ENCODE measurements at places on chromosomes 11 and 22. TPM values are rescaled to one million over a fixed set of nuclear protein-coding genes. Genes with fewer than 3 reads are reported as not detected.
A peak's percentile ranks its signal among the peaks of the same experiment; 100 is the strongest.

DNA sequence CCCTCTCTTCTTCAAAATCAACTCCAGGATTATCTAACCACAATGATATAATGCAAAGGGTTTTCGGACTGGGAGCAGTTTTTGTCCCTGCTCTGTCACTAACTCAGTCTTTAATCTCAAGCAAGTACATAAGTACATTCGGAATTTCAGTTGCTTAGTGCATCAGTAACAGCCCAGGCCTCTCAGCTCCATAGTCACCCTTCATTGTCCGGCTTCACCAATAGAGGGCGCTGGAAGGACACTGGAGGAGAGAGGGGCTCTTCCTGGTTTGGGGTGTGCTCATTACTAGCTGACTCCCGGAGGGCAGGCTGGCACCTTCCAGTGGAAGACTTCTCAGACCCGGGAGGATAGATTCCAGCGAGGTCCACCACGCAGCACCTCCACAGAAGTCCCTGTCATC, 90.4 kb upstream of the PDGFD start:
- peak; percentile 65 for DNase-seq
- H3K36me3 ChIP-seq = no peaks in the 10 kb centered on the region
- no peak overlapping the region for H3K4me3 ChIP-seq
- H3K27ac ChIP-seq = no peak overlapping the region
- H3K27me3 ChIP-seq = no peaks in the 10 kb centered on the region

GRCh38 chr11:66858939-66859685, 2.2 kb downstream of the LRFN4 start:
- peaks cover 18% of the 10 kb centered on the region for H3K36me3 ChIP-seq
- H3K4me3 ChIP-seq = no peak overlapping the region
- DNase-seq = no peak
- no peak overlapping the region for H3K27ac ChIP-seq
- no peaks in the 10 kb centered on the region for H3K27me3 ChIP-seq

GRCh38 chr22:30190574-30190973, 56.0 kb downstream of the LIF start:
- DNase-seq = no peak
- no peaks in the 10 kb centered on the region for H3K36me3 ChIP-seq
- H3K4me1 ChIP-seq = peaks cover under 1% of the 10 kb centered on the region
- no peak overlapping the region for H3K27ac ChIP-seq
- no peak overlapping the region for H3K4me3 ChIP-seq

DNA sequence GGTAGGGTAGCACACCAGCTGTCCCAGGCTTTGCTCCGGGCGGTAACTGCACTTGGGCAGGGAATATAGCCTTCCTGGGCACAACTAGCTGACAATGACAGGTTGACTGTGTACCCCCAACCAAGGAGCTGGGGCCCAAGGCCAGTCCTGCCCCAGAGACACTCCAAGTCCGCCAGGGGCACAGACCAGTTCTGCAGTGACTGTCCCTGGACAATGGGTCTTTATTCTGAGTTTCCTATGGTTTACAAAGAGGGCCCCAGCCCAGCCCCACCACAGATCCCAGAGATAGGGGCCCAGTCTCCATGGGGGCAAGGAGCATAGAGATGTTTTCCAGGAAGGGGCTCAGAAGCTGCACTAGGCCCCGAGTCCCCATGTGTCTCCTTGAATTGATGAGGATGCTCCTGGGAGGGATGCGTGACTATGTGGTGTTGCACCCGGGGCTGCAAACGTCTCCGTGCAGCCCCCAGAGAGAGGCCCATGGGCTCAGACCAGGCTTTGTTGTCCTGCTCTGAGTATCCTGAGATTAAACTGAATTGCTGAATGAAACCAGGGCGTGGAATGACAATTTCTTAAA, 48.4 kb downstream of the CD6 start:
- H3K27me3 ChIP-seq = no peaks in the 10 kb centered on the region
- H3K27ac ChIP-seq = no peak overlapping the region
- H3K4me3 ChIP-seq = no peak overlapping the region
- DNase-seq = no peak
- no peaks in the 10 kb centered on the region for H3K4me1 ChIP-seq
- H3K36me3 ChIP-seq = no peaks in the 10 kb centered on the region

DNA sequence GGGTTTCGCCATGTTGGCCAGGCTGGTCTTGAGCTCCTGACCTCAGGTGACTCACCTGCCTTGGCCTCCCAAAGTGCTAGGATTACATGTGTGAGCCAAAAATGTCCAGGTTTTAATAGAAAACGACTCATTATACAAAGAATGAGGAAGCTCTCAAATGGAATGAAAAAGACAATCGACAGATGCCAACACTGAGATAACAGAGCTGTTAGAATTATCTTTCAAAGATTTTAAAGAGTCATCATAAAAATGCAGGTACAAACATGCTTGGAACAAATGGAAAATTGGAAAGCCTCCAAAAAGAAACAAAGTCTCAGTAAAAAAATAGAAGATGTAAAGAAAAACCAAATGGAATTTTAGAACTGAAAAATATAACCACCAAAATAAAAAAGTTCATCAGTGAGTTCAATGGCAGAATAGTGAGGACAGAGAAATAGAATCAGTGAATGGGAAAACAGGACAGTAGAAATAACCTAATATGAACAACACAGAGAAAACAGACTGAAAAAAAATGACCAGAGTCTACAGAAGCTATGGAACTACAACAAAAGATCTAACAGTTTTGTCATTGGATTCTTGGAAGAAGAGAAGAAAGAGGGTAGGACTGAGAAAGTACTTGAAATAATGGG, 10.9 kb downstream of the GAB2 start:
- H3K4me1 ChIP-seq = no peaks in the 10 kb centered on the region
- H3K36me3 ChIP-seq = no peaks in the 10 kb centered on the region

GRCh38 chr11:73085189-73085875, 56.8 kb downstream of the FCHSD2 start:
- no peak for DNase-seq
- H3K36me3 ChIP-seq = no peaks in the 10 kb centered on the region
- no peak overlapping the region for H3K27ac ChIP-seq
- no peak overlapping the region for H3K4me3 ChIP-seq

- no peak for DNase-seq
- H3K4me3 ChIP-seq = no peak overlapping the region
- H3K27me3 ChIP-seq = no peaks in the 10 kb centered on the region
- H3K27ac ChIP-seq = no peak overlapping the region
- H3K4me1 ChIP-seq = no peaks in the 10 kb centered on the region
- H3K36me3 ChIP-seq = no peaks in the 10 kb centered on the region
Measured at GRCh38 chr22:19599626-19600243, 75.5 kb upstream of the CLDN5 start.

DNA sequence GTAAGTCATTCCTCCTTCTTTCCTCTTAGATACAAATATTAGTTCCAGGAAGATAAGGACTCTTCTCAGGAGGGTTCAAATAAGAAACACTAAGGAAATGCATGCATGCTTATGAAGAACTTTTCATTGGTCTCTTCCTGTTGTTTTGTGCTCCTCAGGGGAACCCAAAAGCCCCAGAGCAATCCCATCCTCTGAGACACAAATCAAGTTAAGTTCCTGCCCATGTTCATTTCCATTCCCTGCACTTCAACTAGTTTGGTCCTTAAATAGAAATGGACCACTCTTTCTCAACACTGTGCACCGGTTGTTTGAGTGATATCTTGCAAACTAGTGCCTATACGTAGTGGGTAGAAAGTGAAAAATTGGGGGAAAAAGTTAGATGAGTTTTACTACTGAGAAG, at the start of gene OR10G4:
TSS of gene OR10G4 (plus strand) at position 301 of the 400 bp plus-strand sequence. CDS start 2,578 bp downstream, outside the sequence.
- H3K4me1 ChIP-seq = no peaks in the 10 kb centered on the region
- no peaks in the 10 kb centered on the region for H3K36me3 ChIP-seq
- H3K4me3 ChIP-seq = no peak within 1 kb of the TSS
- no peak within 1 kb of the TSS for H3K27ac ChIP-seq
- H3K27me3 ChIP-seq = no peaks in the 10 kb centered on the region
- no peak for DNase-seq

GRCh38 chr11:46490666-46491065, 99.1 kb upstream of the CHRM4 start:
- H3K4me3 ChIP-seq = no peak overlapping the region
- no peaks in the 10 kb centered on the region for H3K4me1 ChIP-seq
- DNase-seq = no peak
- H3K27ac ChIP-seq = no peak overlapping the region

- peaks cover 12% of the 10 kb centered on the region for H3K36me3 ChIP-seq
- no peak overlapping the region for H3K27ac ChIP-seq
- no peaks in the 10 kb centered on the region for H3K27me3 ChIP-seq
- no peak for DNase-seq
- no peaks in the 10 kb centered on the region for H3K4me1 ChIP-seq
Measured at GRCh38 chr22:31223786-31224191, 11.7 kb downstream of the LIMK2 start.

DNA sequence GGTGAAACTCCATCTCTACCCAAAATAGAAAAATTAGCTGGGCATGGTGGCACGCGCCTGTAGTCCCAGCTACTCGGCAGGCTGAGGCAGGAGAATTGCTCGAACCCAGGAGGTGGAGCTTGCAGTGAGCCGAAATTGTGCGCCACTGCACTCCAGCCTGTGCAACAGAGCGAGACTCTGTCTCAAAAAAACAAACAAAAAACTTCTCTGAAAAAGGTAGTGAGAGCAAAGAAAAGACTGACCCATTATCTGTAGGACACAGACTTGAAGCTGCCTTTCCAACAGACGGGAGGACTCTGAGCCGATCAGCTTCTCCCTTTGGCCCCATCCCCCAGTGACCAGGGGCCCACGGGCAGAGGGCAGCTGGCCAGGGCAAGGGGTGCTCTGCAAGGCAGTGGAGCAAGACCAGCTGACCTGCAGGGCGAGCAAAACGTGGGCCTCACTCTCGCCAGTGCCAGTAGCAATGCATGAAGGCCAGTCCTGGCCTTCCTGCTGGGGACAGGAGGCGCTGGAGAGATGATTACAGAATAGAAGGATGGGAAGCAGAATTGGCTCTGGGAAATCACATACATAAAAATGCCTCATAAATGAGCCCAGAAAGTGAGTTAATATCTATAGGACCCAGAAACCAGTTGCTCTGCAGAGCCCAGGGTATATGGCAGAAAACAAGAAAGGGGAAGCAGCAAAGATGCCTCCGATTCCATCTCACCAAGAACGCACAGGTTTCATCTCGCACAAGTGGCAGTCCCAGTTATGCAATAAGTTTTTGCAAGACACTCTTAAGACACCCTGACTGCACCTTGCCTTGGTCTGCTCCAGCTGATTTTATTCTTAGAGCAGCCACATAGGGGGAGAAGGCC, 2.8 kb downstream of the EHD1 start:
- peaks cover 23% of the 10 kb centered on the region for H3K4me1 ChIP-seq
- no peak for DNase-seq
- no peak overlapping the region for H3K4me3 ChIP-seq
- H3K27ac ChIP-seq = no peak overlapping the region

DNA sequence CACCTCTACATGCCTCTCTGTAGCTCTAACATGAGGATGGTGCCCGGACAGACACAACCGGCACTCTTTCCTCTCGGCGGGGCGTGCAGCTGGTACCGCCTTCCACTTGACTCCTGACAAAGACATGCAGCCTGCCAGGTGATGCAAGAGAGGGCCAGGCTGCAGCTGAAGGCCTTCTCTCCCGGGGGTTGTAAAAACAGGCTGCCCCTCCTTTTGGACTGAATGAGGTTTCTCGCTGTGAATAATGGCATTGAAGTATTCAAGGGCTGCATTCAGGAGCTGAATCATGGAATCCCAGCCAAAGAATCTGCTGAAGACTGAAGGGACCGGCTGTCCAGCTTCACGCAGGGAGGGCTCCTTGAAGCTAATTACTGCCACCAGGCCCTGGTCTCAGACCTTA, 110.9 kb downstream of the GALNT18 start:
- H3K27ac ChIP-seq = no peak overlapping the region
- H3K36me3 ChIP-seq = no peaks in the 10 kb centered on the region
- no peaks in the 10 kb centered on the region for H3K27me3 ChIP-seq

GRCh38 chr11:45801723-45802315, 3.1 kb upstream of the SLC35C1 start:
- peak; percentile 19 for DNase-seq
- H3K4me3 ChIP-seq = no peak overlapping the region
- H3K27me3 ChIP-seq = peaks cover 15% of the 10 kb centered on the region
- no peaks in the 10 kb centered on the region for H3K36me3 ChIP-seq

DNA sequence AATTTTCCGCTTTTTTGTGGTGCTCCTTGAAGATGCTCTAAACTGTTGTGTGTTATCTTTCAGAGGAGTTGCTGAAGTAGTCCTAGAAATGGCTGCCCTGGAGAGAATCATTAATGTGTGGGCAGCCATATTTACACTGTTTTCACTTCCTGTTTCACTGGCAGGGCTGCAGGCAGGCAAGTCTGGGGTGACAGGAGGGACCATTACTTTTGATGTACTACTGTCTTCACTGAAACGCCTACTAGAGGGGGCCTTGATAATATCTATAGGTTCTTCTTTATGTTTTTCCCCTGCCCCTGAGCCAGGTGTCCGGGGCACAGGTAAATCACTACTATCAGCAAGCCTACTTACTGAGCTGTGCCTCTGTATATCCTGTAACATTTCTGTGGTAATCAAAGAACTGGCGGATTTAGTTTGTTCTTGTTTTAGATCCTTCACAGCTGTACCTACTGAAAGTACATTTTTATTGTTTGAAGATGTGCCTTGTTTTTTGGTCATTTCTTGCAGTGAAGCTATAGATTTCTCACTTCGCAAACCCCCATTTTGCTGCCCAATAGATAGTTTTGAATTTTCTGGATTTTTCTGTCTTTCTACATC, 39.7 kb downstream of the ACAT1 start:
- no peaks in the 10 kb centered on the region for H3K4me1 ChIP-seq
- no peak for DNase-seq
- H3K27ac ChIP-seq = no peak overlapping the region
- H3K36me3 ChIP-seq = peaks cover 14% of the 10 kb centered on the region
- no peaks in the 10 kb centered on the region for H3K27me3 ChIP-seq
- H3K4me3 ChIP-seq = no peak overlapping the region

DNA sequence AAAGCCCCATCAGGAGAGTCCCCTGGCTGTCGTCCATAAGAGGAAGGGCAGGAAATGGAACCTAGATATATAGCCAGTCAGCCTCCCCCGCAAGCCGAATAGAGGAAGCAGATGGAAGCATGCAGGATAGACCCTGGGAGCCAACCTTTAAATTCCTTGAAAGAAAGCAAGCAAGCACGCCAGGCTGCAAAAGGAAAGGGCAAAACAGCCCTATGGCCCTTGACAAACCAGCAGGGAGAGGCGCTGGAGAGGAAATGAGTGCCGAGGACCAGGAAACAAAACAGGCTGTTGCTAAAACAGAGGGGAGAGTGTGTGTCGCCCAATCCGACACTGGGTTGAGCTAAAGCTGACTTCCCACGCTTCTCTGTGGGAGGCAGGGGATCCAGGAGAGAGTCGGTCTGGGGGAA, 203.5 kb upstream of the MTNR1B start:
- no peak for DNase-seq
- H3K4me3 ChIP-seq = no peak overlapping the region
- peaks cover 4% of the 10 kb centered on the region for H3K4me1 ChIP-seq
- H3K27ac ChIP-seq = no peak overlapping the region
- H3K27me3 ChIP-seq = no peaks in the 10 kb centered on the region

- H3K4me3 ChIP-seq = no peak overlapping the region
- H3K27me3 ChIP-seq = no peaks in the 10 kb centered on the region
- H3K36me3 ChIP-seq = no peaks in the 10 kb centered on the region
- no peak for DNase-seq
- H3K4me1 ChIP-seq = peaks cover 3% of the 10 kb centered on the region
Measured at GRCh38 chr11:70761094-70761907, 363.0 kb downstream of the CTTN start.

ASCL2 gene
- 0.56 TPM for total RNA-seq

GSTT2B gene
- total RNA-seq = 6.3 TPM

PTPN5 gene
- 8.4 TPM for total RNA-seq

KDM4E gene
- not detected for total RNA-seq

LRRC74B gene
- total RNA-seq = not detected

HTR3A gene
- total RNA-seq = 6.5 TPM

ZBTB16 gene
- 0.25 TPM for total RNA-seq

LRP4 gene
- 22.1 TPM for total RNA-seq

NEU3 gene
- total RNA-seq = 17.8 TPM
